Fibroblast of skin of scalp (primary cell): ENCODE measurements at places on chromosomes 6 and 20.
A peak's percentile ranks its signal among the peaks of the same experiment; 100 is the strongest.

GRCh38 chr6:41734666-41735426 lies 562 bp downstream of the TFEB start:
- DNase-seq: peak; percentile 70

GRCh38 chr6:163207431-163208383 lies 206.8 kb upstream of the QKI start:
- no peak for DNase-seq

GRCh38 chr6:125004198-125004597 lies 42.0 kb downstream of the RNF217 start:
- no peak for DNase-seq

DNA sequence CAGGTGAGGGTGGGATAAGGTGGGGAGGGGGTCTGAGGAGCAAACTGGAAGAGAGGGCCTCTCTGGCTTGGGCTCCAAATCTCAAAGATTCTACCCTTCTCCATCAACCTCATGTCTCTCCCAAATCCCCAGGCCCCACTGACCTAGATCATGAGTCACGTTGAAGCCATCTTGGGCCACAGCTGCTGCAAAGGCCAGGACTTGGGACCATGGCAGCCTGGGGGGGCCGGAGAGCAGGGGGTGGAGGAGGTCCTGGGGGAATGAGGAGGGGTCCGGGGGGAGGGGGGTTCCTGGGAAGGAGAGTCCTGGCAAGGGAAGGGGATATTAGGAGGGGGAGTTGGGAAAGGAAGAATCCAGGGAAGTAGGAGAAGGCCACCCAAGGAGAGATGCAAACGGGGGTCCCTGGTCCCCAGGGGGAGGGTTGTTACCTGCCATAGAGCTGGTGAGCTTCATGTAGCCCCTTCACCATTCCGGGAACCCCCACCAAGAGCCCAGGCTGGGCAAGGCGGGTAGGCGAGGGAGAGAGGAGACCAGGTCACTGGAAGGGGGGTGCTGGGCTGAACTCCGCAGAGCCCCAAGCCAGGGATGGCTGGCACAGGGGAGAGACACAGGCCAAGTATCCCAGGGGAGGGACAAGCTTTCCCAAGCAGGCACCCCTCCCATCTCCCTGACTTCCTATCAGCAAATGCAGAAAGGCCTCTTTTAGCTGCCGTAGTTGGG lies 12.7 kb downstream of the GGT7 start:
- no peak for DNase-seq

DNA sequence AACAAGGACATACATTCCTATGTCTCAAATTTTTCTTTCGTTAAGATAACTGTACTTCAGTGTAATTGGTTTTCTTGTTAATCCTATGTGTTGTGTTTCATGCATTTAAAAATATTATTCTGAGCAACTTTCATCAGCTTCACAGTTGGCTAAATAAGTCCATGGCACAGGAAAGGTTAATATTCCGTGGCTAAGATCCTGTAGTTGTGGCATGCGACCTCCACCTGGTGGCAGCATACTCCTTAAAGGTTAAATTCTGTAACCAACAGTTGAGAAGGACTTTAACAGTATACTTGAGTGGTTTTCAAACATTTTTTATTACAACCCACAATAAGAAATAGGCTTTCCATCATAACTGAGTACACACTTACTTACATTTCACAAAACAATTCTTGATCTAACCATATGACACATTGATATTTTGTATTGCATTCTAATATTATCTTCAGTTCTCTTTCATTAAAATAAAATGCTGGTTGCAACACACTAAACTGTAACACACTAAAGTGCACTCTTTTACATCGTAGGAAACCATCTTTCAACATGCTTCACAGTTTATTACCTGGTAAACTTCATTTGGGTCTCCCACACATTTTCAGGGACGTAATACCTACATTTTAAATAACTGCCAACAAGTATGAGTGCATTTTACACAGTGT lies 118.3 kb downstream of the SLX4IP start:
- DNase-seq: peak; percentile 83

- DNase-seq: no peak
Observed at GRCh38 chr20:20241976-20242375, 125.9 kb upstream of the INSM1 start.

DNA sequence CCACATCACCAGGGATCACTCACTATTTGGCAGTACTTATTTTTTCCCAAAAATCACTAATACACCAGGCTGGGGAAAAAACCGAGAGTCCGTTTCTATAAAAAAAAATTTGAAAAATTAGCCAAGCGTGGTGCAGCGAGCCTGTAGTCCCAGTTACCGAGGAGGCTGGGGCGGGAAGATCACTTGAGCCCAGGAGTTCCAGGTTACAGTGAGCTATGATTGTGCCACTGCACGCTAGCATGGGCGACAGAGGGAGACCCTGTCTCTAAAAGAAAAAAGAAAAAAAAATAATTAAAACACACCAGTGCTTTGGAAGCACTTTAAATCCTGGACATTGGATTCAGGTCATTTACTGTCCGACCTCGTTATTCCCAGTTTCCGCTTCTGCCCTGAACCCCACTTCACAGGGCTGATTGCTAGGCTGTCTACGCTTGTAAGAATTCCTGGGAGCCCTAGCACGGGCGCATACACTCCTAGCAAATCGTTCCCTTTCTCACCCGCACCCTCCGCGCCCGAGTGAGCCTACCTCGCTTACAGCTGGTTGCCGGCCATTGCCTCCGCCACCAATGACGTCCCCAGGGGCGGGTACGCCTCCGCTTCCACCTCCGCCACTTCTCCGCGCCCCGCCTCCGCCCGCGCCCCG lies at the start of gene TPMT:
TPMT (minus strand) TSS at position 571 of the 643 bp plus-strand sequence. CDS start 5,950 bp downstream, outside the sequence.
- DNase-seq: no peak

- no peak for DNase-seq
Observed at GRCh38 chr20:22604815-22605214, 20.4 kb upstream of the FOXA2 start.

DNA sequence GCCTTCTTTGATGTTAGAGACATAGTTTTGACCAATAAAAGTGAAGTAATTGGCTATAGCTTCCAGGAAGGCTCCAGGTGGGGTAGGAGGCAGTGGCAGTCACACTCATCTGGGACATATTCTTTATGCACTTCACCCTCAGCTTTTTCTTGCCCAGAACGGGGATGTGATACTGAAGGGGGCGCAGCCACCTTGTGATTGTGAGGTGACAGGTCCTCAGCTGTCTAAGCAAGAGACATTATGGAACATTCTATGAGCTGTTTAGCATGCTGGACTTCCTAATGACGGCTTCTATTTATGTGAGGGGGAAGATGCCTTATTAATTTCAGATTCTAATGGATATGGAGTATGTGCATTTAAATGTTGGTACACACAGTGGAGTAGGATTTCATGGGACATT lies 151.3 kb upstream of the ZFP64 start:
- no peak for DNase-seq

- peak; percentile 18 for DNase-seq
Observed at GRCh38 chr20:37350649-37351574, 5.0 kb downstream of the SRC start.

- DNase-seq: peak; percentile 49
Observed at GRCh38 chr20:33299111-33299603, 16.1 kb downstream of the BPIFB1 start.

- peak; percentile 88 for DNase-seq
Observed at GRCh38 chr6:111625461-111626391, 20.0 kb upstream of the TRAF3IP2 start.

- no peak for DNase-seq
Observed at GRCh38 chr20:47814632-47815415, 29.5 kb upstream of the SULF2 start.

- DNase-seq: no peak
Observed at GRCh38 chr20:20896606-20897005, 184.2 kb upstream of the RALGAPA2 start.

GRCh38 chr20:16476032-16476431 lies 97.2 kb downstream of the KIF16B start:
- peak; percentile 54 for DNase-seq
